Anterior cingulate cortex (tissue), 58 donors: ENCODE measurements at places on chromosomes 13 and 19.

- DNase-seq, result no peak
Measured at GRCh38 chr13:20274466-20274865, 42.3 kb upstream of the GJB6 start.

- DNase-seq, result no peak
Measured at GRCh38 chr13:100458673-100459072, 129.9 kb downstream of the GGACT start.

DNA sequence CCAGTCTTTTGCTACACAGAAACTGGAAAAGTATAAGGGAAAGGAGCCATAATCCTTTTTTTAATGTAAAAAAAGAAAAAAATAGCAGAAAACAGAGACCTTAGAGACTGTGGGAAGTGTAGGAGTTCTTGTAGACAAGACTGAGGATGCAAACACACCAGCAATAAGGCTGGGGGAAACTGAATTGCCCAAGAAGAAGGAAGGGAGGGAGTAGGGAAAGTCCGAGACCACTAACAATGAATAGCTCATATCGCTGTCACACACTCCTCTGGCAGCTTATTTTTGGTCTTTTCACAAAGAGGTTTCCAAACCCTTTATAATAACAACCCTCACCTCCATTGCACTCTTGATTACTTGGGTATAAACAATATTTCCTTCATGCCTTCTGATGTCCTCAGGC lies 952.0 kb downstream of the SLITRK5 start:
- no peak for DNase-seq

DNA sequence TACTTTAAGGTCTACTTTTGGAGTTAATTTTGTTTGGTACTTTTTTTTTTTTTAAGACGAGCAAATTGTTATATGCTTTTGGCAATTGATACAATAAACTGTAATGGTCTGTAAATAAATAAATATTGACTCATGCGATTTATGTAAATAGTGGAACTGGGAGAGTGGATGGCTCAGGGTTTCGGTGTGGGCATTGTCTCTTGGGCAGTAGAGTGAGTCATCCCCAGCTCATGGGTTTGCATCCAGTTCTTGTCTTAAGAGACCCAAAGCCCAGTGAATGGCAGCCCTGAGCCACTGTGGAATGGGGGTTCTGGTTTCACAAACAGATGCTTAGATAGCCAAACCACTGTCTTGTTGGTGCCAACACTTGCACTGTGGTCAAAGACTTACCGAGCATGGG lies 33.0 kb downstream of the FGF9 start:
- DNase-seq, result no peak

DNA sequence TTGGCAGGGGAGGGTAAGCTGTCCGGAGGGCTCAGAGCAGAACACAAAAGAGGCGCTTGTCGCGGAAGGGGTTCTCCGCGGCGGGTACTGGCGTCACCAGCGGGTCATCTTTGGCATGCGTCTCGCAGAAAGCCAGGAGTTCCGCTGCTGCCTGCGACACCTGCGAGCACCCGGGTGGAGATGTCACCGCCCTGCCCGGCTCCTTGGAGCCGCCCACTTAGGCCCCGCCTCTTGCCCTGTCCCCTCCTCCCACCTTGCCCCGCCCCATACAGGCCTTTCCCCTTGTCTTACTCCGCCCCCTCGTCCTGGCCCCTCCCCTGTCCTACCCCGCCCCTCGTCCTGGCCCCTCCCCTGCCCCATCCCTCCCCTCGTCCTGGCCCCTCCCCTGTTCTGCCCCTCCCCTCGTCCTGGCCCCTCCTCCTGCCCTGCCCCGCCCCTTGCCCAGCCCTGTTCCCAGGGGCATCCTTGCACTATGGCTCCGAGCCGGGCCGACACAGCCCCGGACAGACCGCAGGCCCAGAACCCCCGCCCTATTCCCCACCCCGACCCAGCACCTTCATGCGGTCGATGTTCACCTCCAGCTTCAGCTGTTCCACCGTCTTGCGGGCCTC lies 1.9 kb downstream of the GNG8 start:
- DNase-seq, result peak; percentile 64

GRCh38 chr13:44818016-44818415 lies 171.3 kb downstream of the NUFIP1 start:
- DNase-seq, result no peak

GRCh38 chr19:35346193-35347052 lies 1.3 kb upstream of the FFAR1 start:
- DNase-seq, result no peak
